Central memory CD4-positive, alpha-beta T cell (primary cell): ENCODE measurements at places on chromosomes 7 and 10.
A peak's percentile ranks its signal among the peaks of the same experiment; 100 is the strongest.

DNA sequence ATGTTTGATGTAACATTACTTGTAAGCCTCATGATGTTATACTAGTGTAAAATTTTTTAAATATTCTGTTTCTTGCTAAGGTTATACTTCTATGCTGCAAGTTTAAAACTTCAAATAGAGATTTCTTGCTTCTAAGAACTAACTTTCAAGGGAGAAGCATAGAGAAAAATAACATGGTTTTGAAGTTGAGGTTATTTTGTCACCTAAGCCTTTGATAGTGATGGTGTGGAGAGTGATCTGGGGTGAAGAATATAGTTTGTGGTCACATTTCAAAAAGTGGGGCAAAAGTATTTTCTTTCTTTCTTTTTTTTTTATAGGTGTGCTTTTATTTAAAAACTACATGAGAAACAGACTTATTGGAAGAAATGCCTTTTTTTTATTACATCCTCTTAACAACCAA is 162.4 kb downstream of the GATA3 start:
- peak; percentile 28 for DNase-seq

DNA sequence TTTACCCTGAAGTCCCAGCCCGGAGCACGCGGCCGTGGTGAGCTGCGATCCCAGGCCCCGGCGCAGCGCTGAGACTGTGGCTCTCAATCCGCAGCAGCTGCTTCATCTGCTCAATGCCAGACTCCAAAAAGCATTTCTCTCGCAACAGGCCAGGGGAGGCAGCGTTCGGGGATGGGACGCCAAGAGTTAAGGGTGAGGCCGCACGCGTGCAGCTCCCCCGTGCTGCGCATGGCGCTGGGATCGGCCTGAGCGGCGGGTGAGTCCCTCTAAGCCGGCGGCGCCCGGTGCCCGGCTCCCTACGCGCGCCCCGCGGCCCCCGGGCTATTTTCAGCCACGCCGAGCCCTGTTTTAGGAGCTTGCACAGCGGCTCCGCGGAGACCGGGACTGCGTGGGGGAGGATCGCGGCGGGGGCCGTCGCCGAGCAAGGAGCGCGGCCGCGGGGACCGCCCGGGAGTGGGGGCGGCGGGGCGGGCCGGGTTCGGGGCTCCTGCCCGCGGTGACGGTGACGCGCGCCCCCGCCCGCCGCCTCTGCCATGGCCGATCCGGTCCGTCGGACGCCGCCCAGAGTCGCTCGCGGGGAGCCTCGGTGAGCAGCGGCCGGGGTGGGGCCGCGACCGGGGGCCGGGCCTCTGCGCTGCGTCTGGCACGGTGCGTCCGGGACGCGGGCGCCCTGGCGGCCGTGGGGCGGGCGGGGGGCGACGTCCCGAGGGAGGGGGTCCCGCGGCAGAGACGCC is 29.4 kb upstream of the JAKMIP3 start:
- DNase-seq, result no peak

DNA sequence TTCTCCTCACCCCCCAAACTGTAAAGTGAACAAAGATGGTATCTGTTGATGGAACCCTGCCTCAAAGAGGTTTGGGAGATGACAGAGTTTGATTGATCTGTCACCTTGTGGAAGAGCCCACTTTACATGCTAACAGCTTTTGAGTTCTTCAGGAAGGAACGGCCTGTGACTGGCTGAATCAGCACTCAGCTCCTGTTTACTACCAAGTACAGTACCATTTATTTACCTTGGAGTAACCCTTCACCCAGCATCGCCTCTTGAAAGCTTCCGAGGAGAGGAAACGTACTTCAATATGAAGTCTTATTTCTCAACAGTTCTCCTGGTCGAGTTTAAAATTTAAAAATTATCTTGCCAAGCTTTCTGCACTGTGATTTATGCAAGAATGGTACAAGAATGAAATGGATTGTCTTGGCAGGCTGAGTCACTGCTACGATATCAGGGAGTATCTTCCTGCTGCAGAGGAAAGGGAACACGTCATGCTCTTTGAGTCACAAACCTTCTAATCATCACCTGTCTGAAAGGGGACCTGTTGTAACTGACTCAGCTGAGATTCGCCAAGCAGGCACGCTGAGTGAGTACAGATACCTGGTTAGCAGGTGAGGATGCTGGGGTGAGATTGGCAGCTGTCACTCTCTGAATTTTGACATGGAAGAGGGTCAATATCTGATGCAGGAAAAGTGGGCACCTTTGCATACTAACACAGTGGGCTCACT is 30.1 kb downstream of the KLF6 start:
- no peak for DNase-seq

GRCh38 chr10:103619424-103620351 is 126.2 kb downstream of the NEURL1 start:
- no peak for DNase-seq

GRCh38 chr7:149827089-149827981 is 10.8 kb upstream of the ZNF862 start:
- DNase-seq, result no peak

GRCh38 chr7:81666209-81666608 is 103.6 kb downstream of the HGF start:
- no peak for DNase-seq

DNA sequence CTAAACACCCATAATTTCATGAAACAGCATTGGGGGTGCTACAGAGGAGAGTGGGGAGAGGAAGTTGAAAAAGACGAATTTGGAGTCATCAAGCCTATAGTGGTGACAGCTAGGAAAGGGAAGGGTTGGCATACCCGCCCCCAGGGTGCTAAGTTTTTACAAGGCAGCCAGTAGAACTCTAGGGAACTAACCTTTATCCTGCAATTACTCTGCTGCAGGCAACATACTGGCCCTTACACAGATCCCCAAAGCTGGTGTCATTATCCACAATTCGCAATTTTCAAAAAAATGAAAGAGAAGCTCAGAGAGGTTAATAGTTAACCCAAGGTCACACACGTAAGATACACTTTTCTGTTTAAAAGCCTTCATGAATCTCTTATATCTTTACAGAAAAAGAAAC is 14.2 kb upstream of the SLC35B4 start:
- no peak for DNase-seq

GRCh38 chr10:95392217-95392584 is 101.4 kb upstream of the PDLIM1 start:
- no peak for DNase-seq

GRCh38 chr10:33594475-33594874 is 260.0 kb upstream of the NRP1 start:
- DNase-seq, result no peak

- DNase-seq, result no peak
Measured at GRCh38 chr7:157409753-157410727, 73.2 kb downstream of the DNAJB6 start.

- DNase-seq, result no peak
Measured at GRCh38 chr7:119964788-119965542, 308.0 kb upstream of the KCND2 start.

DNA sequence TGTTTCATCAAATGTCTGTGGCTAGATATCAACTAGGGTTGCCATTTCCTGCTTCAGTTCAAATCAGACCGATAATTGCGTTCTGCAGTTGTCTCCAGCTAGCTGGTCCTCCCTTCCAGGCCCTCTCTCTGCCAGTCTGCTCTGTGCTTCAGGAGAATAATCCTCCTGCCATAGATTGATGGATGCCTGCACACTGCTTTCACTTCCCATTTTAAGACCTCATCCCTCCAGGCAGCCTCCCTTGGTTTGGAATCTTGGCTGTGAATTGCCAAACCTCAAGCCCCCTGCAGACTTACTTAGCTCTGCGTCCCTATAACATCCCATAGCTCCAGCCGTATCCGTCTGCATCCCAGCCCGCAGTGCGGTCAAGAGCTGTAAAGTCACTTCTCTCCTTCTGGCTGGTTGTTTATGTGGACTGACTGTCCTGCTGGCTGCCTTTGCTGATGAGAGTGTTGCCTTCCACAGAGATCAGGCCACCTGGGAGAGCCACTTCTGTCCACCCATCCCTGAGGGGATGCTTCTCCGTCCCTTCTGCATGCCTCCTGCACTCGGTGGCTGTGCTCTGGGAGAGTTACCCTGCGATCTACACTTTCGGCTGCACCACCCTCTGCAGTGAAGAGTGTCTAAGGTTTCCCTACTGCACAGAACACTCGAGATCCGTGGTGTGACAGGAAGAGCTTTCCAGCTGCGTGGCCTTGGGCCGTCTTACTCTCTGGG is 22.4 kb upstream of the KLF6 start:
- DNase-seq, result no peak

DNA sequence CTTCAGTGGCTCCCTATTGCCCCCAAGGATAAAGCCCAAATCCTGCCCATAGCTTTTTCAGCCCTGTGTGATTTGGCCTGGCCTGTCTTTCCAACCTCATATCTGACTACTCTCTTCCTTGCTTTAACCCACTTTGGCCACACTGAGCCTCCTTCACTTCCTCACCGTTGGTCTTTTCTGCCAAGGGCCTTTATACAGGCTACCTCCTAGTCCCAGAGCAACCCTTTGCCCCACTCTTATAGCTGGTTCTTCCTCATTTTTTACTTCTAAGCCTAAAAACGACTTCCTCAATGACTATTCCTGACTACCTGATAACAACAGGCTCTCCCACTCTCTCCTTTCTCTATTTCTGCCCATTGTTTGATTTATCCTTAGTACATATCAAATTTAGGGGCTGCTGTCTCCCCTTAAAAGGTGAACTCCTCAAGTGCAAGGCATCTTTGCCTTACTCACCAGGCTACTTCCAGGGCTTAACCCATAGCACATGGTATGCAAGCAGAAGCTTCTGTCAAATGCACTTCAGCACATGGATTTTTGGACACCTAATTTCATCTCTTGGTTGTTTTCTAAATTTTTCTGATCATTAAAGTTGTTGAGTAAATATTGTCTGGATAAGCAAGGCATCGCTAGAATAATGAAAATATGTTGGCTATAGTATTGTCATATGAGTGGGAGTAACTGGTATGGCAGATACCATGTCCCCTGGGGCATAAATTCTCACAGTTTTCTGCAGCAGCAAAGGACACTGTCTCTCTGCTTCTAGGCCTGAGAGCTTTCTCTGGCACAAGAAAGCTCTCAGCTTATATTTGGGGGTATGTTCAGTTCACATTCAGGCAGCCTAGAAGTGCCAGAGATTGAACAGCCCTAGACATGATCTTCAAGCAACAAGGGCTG is 201.5 kb upstream of the GPR26 start:
- DNase-seq, result no peak

DNA sequence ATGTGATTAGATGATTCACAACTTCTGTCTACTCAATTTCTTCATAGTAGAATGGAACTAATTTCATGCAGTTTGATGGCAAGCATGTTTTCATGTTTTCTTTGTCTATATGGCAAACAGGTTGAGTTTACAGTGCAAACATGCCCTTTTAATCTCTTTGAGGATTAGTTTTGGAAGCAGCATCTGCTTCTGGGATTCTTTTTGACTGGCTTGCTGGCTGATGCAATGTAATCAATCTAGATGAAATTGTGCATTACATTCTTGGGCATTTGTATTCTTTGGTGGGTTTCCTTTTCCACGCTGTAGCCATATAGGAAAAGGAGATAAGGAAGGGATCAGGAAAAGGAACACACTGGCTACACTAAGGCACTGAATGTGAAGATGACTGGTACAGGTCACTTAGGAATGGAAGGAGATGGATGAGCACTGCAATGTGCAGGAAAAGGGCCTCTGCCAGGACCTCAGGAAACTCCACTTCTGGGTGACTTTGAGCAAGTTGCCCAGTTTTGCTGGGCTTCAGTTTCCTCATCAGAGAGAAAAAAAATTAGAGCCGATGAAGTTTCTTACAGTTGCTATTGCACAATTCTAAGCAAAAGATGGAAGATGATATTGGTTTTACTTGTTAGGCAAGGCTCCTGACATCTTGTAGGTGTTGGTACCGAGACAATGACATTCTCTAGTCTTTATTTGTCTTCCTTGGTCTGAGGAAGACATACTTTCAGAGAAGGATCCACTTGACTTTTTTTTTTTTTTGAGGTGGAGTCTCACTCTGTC is 269.1 kb downstream of the SUGCT start:
- no peak for DNase-seq

- no peak for DNase-seq
Measured at GRCh38 chr7:139648941-139649425, 125.5 kb downstream of the CLEC2L start.

DNA sequence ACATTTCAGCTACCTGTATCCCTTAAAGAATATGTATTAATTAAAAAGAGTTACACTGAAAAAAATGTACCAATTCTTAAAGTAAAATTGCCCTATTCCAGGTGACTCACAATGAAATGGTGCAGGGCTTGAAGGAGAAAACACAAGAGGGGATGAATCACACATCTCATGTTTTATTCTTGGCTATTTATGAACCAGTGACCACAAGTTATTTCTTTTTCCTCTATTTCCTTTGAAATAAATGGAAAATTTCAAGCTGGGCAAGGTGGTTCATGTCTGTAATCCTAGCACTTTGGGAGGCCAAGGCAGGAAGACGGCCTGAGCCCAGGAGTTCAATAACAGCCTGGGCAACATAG is 106.8 kb downstream of the UBE2H start:
- no peak for DNase-seq

DNA sequence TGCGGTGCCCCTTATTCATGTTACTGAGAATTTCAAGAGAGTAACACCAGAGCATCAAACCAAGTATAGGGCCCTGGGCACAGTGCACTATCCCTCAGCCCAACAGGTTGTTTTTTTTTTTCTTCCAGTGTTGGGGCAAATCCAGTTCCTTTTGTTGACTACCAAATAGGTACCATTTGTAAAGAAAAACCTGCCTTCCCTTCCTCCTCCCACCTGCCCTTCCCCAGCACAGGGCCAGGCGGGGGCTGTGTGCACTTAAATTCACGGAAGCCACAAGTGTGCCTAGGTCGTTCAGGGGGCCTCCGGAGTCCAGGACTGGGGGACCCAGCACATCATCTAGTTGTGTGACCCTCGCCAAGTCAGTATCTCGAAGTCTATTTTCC is 595 bp upstream of the SFXN4 start:
- DNase-seq, result no peak

- no peak for DNase-seq
Measured at GRCh38 chr10:31774928-31775650, 153.5 kb downstream of the ARHGAP12 start.

GRCh38 chr7:107147464-107148393 is 21.1 kb upstream of the HBP1 start:
- peak; percentile 22 for DNase-seq

GRCh38 chr7:39172137-39172536 is 194.4 kb downstream of the POU6F2 start:
- no peak for DNase-seq

- no peak for DNase-seq
Measured at GRCh38 chr10:86956195-86956847, 1.1 kb downstream of the MMRN2 start.
